ENCODE measurements at places on chromosomes 16 and 17.

GRCh38 chr16:1217526-1217925, 7.5 kb downstream of the TPSG1 start:
- no peak for DNase-seq

DNA sequence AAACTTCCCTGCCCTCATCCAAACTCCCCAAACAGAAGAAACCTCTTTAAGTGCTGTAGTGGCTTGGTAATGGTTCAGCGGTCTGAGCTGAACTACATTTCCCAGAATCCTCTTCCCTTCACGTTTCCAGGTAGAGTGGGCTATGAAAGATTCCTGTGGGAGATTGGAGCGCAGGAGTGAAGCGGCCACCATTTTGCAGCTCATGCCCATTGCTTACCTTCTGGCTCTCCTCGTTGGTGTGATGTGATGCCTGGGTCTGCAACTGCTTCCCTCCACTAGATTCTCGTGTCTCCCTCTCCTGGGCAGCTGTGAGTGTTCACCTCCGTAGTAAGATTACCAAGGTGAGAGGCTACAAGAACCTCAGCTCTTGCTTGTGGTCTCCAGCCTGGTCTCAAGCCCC, 82.1 kb downstream of the GPR139 start:
- DNase-seq = no peak

GRCh38 chr17:39639566-39640458, 2.9 kb downstream of the STARD3 start:
- DNase-seq = no peak

DNA sequence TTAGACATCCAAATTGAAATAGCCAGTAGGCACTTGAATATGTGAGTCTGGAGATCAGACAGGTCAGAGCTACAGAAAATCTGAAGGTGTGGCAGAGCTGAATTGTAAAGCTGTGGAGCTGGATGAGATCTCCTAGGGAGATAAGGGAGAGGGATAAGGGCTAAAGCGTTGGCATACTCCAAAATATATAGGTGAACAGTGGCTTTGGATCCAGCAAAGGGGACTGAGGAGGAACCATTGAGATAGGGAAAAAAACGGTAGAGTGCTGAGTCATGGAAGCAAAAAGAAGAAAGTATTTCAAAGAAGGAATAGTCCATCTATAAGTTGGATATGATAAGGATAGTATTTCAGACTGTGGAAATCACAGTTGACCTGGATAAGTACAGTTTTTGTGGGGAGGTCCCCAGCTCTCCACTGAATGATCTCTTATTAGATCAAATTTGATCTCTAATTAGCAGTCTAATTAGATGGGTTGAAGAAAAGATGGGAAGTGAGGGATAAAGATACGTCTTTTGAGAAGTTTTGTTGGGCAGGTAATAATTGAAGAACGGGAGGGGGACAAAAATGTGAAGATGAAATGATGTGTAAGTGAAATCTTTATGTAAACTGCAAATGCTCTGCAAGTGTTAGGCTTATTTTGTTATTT, 587 bp upstream of the DBF4B start:
- DNase-seq = no peak

GRCh38 chr16:20952139-20952920, 51.8 kb downstream of the LYRM1 start:
- no peak for DNase-seq

- DNase-seq = no peak
These were observed 33.9 kb upstream of the CLEC18B start for GRCh38 chr16:74455213-74455612.

- no peak for DNase-seq
These were observed 64.3 kb downstream of the CENPV start for GRCh38 chr17:16288860-16289571.

DNA sequence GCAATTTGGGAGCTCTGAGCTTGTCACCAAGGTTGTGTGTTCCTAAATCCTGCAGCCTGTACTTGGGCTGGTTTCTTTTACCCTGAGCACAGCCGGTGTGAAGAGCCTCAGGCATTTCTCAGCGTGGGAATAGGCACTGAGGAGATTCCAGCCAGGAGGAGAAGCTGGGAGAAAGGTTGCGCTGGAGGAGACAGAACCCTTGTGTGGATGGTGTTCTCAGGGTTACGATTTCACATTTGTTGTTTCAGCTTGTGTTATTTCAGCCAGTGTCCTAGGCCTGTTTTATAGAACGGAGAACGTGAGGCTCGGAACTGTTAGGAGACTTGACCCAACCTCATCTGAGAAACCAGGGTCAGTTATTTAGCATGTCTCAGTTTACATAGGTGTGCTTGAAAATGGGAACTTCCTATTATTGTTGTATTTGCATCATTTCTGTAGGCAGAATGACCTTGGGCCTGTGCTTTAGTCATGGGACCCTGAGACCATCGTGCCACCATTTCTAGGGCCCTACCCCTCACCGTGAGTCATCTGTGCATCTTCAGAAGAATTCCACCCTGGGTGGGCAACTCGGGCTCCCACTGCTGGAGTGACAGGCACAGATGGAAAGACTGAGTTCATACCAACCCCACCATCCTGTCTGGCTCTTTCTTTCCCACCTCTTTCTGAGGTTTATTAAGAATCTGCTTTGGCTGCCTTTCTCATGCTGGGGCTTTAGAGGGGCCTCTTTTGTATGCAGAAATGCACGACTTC, 134.9 kb downstream of the MSI2 start:
- no peak for DNase-seq

DNA sequence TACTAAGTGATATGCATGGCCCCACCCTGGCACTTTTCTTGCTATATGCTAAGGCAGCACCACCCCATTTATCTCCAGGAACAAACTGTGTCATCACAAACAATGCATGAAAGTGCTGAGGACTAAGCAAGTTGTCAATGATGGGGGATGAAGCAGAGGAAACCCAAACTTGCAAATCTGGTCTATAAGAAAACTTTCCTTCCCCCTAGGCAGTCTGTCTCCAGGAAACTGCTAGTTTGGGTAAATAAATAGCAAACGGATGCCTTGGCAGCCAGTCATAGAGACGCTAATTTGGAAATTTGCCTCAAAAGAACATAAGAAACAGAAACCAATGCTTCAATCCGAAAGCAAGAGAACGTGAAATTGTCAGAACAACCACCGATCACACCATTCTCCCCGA, 5.6 kb upstream of the HSBP1 start:
- no peak for DNase-seq

All from KG1 (cell line).